Hematopoietic multipotent progenitor cell (in vitro differentiated cells): ENCODE measurements at places on chromosomes 11 and 22. TPM values are rescaled to one million over a fixed set of nuclear protein-coding genes. Genes with fewer than 3 reads are reported as not detected.

- DNase-seq: no peak
These were observed 4.9 kb downstream of the HSD17B12 start for GRCh38 chr11:43685440-43685839.

KCNJ5 gene
- total RNA-seq: 0.27 TPM

- no peak for DNase-seq
These were observed 7.6 kb upstream of the CTR9 start for GRCh38 chr11:10743354-10744000.

GRCh38 chr22:38417252-38418060 lies 37.5 kb downstream of the KCNJ4 start:
- DNase-seq: no peak

CABP7 gene
- 0.27 TPM for total RNA-seq

- no peak for DNase-seq
These were observed 17.9 kb upstream of the ZC3H12C start for GRCh38 chr11:110075105-110075846.

EXPH5 gene
- 1.6 TPM for total RNA-seq

LGALS12 gene
- total RNA-seq: 1.9 TPM

ANKK1 gene
- total RNA-seq: under 0.01 TPM

DNA sequence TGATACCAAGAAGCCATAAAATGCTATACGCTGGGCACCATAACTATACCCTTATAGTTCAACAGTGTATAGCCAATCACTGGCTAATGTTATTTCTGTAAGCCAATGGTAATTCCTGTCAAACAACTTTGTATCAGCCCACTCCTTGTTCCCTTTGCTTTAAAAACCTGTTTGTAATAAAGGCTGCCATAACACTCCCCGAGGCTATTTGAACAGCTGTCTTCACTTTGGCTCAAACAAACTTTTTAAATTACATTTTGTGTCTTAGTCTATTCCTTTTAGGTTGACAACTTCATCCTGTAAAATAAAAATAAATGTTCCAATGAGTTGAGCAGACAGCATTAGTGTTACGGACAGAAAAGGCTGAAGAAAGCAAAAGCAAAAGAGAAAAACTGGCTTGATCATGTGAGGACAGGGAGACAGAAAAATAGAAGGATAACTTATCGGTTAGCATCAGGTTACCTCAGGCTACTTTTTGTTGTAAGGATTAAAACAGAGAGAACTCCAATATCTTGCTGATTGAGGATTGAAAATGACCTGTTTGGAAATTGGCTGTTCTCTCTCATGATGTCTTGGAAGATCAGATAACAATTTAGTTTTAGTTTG lies 95.0 kb downstream of the AASDHPPT start:
- DNase-seq: no peak

ZC3H7B gene
- 46.0 TPM for total RNA-seq

DNA sequence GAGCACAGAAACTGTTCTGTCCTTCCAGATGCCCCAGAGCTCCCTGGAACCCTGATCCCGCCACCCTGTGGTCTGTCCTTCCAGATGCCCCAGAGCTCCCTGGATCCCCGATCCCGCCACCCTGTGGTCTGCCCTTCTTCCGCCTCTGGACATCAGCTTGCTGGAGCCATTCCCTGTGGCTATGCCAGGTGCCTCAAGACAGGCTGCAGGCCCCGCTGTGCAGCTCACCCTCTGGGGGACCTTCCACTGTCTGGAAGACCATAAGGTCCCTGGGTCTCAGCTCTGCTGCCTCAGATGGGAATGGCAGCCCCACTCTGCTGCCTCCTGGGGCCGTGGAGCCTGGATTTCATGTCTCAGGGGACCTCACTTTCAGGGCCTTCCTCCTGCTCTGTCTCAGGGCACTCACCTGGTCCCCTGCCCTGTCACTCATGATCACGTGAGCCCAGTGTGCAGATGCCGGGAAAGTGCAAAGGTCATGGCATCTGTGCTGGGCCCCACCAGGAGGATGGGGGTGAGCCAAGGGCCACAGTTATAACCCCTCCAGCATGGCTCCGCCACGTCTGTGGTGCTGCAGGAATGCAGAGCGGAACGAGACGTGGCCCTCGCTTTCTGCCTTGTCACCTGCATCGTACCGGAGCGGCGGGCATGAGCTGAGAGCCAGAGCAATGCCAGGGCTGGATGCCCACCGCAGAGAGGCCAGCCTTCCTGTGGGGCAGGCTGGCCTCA lies 1520.7 kb downstream of the BRD1 start:
- DNase-seq: no peak
